RKO (cell line): ENCODE measurements at places on chromosomes 2 and 18.

DNA sequence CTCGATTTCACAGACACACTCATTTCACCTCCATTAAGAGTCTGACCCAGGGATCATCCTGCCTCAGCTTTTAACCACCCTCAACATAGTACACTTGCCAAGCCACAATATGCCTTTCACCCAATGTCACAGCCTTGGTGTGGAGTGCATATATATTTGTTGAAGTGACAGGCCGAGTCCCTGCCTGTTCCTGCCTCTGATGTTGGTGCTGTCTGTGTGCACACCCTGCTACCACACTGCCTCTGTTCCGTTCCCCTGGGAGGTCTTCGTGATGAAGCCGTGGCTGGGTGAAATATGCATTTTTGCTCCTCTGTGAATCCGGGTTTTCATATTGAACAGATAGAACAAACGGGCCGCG is 90.3 kb downstream of the RNF144A start:
- no peak for DNase-seq

DNA sequence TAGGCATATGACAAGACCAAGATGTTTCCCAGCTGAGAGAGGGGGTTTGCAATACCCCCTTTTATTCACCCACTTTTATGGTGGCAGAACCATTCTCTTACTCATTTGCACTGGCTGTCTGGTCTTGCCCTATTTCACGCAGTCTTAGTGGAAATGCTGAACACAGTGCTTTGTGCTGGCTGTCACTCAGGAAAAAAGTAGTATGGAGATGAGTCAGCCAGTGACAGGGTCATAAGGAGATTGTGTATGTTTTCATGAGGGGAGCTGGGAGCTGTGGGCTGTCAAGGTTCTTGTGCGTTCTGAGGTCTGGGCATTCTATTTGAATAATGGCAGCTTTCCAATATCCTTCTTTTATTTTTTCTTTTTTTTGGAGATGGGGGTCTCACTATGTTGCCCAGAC is 10.9 kb upstream of the CNRIP1 start:
- peak; percentile 20 for DNase-seq

DNA sequence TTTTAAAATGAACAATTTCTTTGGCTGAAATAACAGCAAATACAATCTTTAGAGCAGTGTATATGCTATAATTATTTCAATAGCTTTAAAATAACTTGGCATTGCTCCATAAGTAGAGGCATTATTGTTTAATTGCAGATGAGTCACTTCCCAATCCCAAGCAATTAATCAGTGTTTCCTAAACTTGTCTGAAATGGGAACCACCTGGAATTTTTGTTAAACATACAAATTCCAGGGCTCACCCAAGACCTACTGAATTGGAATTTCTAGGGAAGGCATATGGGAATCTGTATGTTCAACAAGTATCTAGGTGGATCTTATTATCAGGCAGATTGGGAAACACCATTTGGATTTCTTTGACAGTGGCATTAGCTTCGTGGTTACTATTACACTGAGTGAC is 27.1 kb upstream of the FMNL2 start:
- no peak for DNase-seq

DNA sequence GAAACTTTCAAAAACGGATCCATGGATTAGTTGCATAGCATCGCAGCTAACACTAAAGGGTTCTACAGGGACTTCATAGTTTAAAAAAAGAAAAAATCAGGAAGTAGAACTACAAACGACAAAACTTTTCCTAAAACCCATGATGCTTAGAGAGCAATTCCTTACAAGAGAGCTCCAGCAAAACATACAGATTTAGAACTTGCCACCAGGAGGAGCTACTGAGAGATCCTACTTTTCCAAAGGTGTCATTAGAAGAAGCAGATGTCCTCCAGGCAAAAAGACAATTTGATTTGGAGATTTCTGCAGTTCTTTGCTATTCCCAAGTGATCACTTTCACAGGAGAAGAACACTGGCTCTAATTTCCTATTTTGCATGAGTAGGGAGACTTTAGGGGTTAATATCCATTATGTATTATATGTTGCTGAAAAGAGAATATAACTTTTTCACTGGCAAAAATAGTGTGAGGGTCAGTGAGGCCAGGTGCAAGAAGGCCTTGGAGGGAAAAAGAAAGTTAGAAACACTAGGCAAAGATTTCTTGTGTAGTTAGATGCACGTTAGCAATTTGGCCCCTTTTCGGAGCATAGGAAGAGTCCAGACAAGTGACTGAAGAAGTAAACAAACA is 436.2 kb downstream of the SUCLG1 start:
- DNase-seq: peak; percentile 64

DNA sequence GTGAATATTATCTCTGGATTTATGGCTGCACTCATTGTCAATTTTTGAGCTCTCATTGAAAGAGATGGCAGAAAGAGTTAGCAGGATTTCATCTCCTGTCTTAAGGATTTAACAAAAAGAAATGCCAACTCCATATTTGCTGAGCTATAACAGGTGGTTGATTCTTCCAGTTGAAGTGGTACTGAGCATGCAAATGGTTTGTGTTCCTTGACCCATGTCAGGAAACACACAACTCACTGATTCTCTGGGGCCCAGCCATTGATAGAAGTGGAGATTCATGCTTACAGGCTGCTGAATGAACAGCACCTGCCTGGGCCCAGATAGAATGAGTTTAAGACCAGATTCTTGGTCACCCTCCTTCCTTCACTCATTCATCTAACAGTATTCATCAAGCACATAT is 128.8 kb downstream of the CERS6 start:
- no peak for DNase-seq
